ENCODE measurements at places on chromosomes 7 and 10.

DNA sequence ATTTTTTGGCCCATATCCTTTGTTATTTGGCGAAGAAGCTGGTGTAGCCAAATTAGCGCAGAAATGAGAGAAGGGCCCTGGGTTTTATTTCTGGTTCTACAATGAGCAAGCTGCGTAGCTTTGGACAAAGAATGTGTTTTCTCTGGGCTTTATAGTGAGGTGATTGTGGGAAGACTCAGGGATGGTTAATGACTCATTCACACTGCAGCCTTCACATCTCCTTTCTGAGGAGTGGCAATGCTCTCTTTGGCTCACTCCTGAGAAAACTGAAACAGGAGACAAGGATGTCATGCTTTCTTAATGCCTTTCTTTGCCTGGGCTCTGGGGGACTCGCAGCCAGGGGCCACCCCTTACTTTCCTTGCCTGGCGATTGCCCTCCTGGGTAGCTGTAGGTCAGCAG, 271.0 kb upstream of the PODXL start:
- DNase-seq, result no peak

GRCh38 chr10:132101529-132101928, 35.8 kb downstream of the JAKMIP3 start:
- DNase-seq, result no peak

DNA sequence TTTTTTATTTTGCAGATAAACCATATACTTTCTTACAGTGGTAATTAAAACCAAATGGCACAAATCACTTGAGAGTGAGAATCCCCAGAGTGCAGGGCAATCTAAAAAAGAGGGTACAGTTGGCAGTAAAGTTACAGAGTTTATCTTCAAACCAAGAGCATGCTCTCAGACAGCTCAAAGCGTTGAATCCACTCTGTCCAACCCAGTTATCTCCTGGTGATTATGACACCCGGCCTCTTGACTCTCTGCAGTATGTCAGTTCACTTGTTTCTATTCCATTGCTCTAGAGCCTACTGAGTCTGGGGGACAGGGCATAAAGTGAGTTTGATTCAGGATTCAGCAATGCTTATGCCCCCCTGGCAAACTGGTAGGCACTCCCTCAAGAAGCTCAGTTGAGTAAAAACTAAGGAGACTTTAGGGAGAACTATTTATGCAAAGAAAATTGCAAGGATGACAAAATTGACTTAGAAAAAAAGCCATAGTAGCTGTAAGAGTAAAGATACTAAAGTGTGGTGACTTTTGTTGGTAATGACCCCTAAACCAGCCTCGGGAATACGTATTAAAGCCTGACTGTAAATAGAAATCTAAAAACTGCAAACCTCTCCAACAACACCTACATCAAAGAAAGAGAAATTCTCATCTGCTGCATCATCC, 55.5 kb downstream of the COL1A2 start:
- no peak for DNase-seq

DNA sequence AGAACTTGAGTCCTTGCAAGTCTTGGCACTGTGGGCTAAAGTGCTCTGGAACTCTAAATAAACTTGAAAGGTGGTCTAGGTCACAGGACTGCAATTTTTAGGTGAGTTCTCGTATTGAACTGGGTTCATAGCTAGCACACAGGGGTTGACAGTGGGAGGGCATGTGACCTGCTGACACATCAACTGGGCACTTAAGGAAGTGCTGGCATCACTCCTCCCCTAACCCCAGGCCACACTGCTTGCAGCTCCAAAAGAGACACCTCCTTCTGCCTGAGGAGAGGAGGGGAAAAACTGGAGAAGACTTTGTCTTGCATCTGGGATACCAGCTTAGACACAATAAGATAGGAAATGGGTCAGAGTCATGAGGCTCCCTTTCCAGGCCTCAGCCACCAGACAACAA, 38.0 kb upstream of the AASS start:
- no peak for DNase-seq

DNA sequence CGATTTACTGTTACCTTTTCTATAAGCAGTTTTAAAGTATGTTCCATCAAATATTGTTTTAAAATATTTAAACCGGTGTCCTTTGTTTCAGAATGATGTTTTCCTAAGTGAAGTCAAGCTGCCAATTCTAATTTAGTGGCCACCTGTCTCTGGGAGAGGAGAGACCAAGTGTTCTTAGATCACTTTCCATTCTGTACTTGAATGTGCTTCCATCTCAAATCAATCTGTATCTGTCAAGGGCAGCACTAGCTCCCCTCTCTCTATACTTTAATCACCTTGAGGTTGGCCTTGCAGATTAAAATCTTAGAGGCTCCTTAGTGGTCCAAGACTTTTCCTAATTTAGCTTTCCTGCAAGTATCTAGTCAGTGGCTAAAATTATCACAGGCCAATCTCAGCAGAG, 49.6 kb downstream of the LGI1 start:
- DNase-seq, result no peak

GRCh38 chr10:84156768-84157167, 16.8 kb upstream of the GPR15LG start:
- no peak for DNase-seq

GRCh38 chr7:92633211-92633906, 43.2 kb upstream of the FAM133B start:
- DNase-seq, result no peak

- no peak for DNase-seq
Measured at GRCh38 chr7:87151002-87151728, 1.1 kb upstream of the DMTF1 start.

GRCh38 chr7:158957921-158958491, 101.6 kb downstream of the DYNC2I1 start:
- DNase-seq, result no peak

DNA sequence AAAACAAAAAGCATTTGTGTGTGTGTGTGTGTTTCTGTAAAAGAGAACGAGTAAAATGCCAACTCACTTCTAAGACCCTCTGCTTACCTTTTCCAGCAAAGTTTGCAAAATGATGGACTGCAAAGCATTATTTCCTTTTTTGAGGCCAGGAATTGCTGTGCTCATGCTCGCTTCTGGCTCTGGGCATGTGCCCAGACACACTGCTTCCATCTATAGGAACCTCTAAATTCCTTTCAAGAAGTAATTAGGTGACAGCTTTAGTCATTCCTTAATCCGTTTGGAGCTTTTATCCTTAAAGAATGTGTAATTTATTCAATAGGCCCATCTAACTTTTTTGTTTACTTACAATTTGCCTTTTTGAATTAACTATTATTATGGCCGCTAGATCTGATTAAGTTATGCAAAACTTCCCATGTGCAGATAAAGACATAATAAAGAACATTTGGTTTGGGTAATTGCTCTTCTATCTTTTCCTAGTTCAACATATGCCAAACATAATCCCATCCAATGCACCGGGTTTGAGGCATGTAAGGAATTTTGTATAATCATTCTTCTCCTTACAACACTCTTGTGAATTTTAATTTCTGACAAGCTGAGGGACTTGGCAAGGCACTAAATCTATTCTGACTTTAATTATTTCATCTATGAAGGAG, 34.7 kb downstream of the A1CF start:
- DNase-seq, result no peak

DNA sequence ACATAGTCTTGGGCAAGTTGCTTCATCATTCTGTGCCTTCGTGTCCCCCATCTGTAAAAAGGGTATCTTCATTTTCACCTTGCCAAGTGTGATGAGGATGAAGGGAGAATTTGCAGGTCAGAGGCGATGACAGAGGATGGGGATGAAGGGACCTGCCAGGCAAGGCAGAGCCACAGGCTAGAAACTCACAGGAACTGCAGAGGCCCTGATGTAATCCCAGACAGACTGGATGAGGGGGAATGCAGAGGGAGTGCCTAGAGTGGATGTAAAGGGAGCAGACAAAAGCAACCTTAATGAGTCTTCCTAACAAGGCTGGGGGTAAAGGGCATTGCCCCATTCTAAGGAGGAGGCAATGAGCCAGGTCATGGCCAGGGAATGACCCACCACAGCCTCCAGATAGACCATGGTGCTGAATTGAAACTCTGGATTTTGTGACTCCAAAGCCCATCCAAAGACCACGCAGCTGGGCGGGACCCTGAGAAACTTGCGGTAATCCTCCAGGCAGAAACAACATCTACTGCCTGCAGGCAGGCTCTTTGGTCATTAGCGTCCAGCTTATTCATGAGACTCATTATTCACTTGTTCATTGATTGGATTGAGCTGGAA, 1.9 kb downstream of the ANTXRL start:
- DNase-seq, result no peak

DNA sequence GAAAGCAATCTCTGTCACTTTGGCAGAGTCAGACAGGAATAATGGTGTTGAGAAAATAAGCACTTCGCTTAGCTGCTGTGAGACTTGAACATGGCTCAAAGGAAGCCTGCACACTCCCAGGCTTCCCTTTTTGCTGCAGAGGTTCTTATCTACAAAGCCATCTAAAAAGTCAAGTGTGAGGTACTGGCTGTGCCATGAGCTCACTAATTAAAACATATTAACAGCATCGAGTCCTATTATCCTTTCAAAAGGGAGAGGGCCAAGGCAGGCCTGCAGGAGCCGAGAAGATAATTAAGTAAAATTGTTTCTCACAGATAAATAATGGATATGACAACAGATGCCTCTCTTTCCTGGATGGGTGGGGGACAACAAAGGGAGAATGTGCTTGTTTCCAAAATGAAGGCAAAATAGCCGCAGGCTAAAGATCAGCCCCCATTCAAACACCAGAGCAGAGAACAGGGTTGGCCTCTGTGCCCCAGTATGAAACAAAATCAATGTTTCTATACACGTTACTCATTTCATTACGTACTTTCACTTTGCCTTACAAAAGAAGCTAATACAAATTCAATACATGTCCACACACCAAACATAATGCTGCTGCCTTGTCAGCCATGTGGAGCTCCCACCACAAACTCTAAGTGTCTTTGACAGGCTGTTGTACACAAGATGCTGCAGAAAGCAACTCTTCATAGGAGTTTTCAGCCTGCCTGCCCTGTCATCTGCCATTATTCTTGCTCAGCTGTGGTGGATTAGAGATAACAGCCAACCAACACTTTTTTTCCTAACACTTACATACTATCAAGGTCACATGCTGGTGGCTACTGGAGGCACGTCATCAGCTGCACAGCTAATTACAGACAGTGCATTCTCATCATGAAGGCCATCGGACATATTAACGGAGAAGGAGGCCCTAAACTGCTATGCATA, 55.3 kb downstream of the ELAPOR2 start:
- no peak for DNase-seq

GRCh38 chr10:62734781-62735463, 69.6 kb upstream of the ADO start:
- no peak for DNase-seq
